ENCODE measurements at places on chromosomes 2 and 18.
A peak's percentile ranks its signal among the peaks of the same experiment; 100 is the strongest.

DNA sequence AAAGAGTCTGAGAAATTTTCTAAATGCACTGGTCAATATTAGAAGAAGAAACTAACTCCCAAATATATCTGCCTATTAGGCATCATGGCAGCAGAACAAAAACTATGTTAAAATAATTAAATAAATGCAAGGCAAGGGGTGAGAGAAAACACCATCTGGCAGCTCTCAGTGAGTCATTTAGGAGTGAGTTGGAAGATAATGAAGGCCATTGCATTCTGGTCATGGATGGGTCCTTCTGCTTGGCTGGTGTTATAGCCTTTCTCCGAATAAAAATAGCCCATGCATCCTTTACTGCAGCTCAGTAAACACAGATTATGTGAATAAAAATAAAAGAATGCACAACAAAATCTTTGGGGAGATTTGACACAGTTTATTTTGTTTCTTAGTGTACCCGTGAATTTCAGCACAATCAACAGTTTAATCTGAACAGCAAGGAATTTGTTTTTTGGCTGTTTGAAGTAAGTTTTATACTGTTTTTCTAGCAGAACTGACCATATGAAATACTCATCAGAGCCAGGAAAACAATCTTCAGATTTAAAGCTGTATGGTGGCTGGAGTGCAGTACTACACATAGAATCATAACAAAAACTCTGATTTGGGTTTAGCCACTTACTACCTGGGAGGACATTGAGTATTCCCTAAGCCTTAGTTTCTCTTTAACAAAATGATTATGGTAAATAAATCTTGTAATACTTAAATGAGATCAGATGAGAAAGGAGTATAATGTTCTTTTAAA lies 225.1 kb upstream of the ITGA4 start:
- peak; percentile 45 for DNase-seq

DNA sequence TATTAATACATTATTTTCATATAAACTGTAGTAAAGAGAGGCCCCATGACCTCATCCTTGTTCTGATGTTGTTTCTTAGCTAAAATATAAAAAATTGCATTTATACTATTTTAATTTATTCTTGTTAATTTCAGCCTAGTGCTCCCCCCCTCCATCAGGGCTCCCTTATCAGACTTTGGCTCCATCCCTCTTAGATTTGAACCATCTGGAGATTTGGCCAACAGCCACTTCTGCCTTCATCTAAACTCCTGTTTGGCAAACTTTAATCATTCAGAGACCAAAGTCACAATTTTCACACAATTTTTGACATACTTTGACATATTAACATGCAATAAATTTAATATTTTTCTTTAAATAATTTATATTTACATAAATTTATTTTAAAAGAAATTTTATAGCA lies 569.3 kb downstream of the TDRD15 start:
- no peak for DNase-seq

- peak; percentile 59 for DNase-seq
These were observed 83.9 kb downstream of the STPG4 start for GRCh38 chr2:47070920-47071824.

- DNase-seq: no peak
These were observed 150.3 kb downstream of the UBR3 start for GRCh38 chr2:169977530-169977929.

DNA sequence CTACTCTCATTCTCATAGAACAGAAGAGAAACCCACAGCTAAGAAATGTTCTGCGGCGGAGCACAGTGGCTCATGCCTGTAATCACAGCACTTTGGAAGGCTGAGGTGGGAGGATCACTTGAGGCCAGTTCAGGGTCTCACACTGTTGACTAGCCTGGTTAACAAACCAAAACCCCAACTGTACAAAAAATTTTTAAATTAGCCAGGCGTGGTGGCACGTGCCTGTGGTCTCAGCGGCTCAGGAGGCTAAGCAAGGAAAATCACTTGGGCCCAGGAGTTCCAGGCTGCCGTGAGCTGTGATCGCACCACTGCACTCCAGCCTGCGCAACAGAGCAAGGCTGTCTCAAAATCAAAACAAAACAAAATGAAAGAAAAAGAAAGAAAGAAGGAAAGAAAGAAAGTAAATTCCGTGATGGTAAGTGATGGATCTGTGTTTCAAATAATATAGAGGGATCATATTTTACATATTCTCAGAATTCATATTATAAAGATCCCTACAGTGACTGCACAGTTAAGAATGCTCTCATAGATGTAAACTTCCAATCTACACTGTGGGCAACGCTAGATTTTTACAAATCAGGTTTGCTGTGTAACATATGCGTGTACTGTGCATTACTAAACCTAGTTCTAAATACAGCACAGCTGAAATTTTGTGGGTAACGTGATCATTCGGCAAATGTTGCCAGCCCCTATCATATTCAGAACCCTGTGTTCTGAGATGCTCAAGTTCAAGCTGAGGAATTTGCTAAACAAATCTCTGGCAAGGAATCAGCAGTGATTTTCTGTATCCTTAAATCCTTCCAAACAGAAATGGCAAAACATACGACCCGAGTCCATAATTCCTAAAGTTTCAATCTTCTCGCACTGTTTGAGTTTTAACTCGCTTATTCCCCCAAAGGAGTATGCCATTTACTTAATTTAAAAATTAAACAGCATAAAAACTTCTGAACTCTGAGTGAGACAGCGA lies 1.2 kb upstream of the RAB12 start:
- DNase-seq: no peak

DNA sequence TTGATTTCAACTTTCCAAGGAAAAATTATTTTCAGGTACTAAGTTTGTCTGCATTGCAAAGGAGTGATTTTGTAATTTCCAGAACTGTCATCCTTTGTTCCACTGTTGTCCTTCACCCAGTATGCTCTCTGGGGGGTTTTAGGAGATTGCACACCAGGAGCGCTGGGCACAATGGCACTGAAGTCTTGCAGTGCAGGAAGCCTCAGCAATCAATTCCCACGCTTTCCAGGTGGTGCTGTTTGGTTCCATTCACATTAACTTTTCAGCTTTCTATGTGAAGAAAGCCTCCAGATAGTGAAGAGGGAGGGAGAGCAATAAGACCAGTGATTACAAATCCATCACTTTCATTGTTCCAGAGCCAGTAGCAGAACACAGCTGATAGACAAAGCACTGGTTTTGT lies 344.0 kb upstream of the VWC2L start:
- no peak for DNase-seq

- no peak for DNase-seq
These were observed 466.4 kb upstream of the CWC22 start for GRCh38 chr2:180473456-180473855.

DNA sequence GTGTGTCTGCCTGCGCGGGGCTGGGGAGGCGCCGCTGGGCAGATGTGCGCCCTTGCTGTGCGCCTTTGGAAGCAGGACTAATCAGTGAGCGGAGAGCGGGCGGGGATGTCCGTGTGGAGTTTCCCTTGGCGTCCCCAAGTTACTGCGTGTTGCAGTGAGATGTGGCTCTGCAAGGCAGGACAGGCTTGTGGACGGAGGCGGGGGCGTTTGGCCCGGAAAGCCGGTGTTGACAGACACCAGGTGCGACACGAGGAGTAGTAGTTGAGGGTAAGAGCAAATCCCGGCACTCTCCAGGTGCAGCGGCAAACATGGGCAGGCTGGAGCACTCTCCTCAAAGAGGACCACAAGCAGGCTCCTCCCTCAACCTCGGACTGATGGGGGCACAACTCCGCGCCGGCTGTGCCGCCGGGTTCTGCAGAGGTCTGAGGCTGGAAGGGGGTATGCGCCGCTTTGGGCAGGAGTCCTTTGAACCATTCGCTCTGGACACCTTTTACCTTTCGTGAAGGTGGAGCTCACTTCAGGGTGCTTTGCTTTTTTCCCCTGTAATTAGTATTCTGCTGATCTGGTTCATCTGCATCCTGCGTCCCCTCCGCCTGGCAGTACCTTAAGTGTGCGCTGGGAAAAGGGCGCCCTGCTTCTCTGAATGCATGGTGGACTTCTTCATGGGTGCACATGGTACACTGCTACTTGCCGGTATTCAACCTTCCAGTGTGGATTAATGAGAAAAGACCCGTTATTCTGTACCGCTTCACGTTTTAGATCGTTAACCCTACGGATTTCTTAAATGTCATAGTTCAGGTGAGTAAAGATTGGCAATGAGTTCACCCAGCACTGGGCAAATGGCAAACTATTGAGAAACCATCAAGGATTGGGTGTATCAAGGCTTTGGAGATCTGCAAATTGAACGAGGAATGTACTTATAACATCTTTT lies 608 bp downstream of the CDH7 start:
- DNase-seq: no peak

DNA sequence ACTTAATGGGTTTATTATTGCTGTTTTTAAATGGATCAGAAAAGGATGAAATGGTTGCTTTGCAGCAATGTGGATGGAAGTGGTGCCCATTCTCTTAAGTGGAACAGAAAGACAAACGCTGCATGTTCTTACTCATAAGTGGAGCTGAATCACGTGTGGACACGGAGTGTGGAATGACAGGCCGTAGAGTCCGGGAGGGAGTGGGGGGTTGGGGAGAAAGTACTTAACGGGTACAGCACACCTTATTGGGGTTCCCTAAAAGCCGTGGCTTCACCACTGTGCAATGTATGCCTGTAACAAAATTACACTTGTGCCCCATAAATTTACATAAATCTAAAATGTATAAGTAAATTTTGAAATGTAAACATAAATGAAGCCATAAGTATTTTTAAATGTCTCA lies 64.0 kb upstream of the CTDP1 start:
- DNase-seq: no peak

DNA sequence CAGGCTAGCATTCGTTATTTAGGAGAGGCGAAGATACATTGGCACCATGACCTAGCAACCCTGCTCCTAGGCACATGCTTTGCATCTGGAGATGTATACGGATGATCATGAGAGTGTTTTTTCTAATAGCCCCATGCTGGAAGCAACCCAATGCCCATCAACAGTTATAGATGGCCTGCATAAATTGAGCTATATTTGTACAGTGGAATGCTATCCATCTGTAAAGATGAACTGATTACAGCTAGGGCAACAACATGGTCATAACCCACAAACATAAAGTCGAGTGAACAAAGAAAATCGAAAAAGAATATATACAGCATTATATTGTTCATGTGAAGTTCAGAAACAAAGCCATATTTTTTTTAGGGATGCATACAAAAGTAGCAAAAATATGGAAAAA lies 20.6 kb upstream of the CHRNA1 start:
- no peak for DNase-seq

- no peak for DNase-seq
These were observed 24.7 kb downstream of the PKDCC start for GRCh38 chr2:42072349-42073118.

DNA sequence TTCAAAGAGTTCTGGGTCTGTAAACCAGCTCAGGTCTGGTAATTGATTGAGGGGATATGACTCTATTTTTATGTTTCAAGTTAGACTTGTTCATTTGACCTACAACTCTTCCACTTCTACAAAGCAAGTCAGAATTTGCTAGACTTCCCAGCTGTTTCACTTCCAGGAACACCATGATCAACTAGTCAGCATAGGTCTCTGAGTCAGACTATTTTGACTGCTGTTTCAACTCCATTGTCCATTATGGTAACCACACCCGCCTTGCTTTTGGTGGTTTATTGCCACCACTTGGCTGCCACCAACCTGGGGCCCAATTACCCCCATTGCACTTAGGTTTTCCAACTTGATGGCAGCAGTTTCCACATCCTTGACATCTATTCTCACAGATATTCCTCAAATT lies 116.6 kb downstream of the LAMA3 start:
- peak; percentile 46 for DNase-seq

DNA sequence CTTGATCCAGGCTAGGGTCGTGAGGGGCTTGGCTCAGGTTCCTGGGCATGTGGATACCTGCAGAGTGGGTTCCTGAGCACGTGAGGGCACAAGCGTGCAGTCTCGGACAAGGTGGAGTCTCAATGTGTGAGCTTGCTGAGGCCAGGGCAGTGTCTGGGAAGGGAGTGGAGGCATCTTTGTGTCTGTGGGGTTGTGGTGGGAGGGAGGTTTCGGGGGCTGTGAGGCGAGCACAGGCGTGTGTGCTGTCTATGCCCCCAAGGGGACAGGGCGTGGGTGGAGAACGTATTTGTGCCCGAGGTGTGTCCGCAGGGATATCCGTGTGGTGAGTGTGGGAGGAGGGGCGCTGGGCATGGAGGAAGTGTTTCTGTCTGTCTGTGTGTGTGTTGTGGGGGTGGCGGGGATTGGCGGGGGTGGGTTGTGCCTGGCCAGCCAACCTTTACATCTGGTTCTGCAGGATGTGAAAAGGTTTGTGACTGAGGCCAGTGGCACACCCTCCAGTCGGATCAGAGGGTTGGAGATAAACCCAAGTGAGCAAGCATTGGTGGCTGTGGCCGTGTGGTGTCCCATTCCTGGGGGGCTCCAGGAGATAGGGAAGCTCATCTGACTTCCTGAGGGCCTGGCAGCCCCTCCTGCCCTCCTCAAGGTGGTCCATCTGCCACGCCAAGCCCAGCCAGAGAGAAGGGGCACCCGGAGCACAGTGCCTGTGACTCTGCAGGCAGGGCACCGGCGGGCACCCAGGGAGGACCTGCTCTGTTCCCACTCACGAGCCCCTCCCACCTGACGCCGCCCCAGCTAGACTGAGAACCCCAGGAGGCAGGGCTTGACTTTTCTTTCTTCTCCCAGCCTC lies 57.1 kb downstream of the ZFP36L2 start:
- DNase-seq: no peak

GRCh38 chr2:232300894-232301387 lies 77.6 kb upstream of the ALPP start:
- no peak for DNase-seq
